ENCODE measurements at places on chromosomes 4 and X.

GRCh38 chr4:23614284-23614892 lies 275.5 kb downstream of the PPARGC1A start:
- no peak for DNase-seq

- no peak for DNase-seq
Observed at GRCh38 chrX:85930099-85930498, 117.3 kb downstream of the CHM start.

GRCh38 chr4:10184041-10184440 lies 67.4 kb upstream of the WDR1 start:
- DNase-seq, result no peak

DNA sequence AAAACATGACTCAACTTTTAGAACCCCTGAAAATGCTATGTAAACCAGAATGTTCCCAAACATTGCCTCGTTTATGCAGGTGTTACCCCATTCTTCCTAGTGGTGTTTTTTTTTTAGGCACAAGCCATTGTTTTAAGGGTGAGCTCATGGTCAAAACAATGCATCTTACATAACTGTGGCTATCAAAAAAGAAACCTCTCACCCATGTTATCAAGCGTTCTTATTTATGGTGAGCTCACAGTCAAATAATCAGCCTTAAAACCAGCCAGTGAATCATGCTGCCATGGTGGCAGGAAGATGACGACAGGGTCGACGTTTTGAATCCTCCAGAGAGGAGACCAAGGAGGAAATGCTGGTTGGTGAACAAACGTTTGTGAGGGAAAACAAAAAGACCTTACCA lies 195.2 kb downstream of the KDR start:
- no peak for DNase-seq

DNA sequence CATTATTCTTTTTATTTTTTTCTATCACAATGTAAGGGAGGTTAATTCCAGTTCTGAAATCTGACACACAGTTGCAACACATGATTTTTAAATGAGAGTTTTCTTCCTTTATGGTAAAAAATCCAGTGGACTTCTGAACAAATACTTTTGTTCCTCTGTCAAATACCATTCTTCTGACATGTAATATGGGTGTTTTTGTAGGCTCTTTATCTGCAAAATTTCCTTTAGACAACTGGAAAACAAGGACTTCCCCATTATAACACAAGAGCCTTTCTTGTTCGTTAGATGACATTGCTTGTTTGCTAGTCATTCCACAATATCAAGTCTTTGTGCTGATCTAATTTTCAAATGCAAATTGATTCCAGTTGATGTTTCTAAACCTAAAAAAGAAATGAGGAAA lies 7.7 kb downstream of the FANCB start:
- no peak for DNase-seq

DNA sequence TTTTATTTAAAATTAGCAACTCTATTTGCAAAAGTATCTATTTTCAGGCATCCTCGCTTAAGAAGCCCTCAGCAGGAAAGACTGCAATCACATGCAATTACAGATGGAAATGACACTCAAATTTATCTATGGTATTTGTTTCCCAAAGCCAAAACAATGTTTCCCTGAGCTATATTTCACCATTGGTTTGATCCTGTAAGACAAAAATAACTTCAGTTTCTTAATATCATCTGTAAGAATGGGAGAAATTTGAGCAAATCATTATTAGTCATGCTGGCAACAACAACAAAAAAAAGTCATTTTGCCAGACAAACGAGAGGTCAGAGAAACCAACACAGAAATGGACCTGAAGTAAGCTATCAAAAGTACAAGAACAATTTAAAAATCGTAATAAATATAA lies 204.1 kb downstream of the NR3C2 start:
- no peak for DNase-seq

DNA sequence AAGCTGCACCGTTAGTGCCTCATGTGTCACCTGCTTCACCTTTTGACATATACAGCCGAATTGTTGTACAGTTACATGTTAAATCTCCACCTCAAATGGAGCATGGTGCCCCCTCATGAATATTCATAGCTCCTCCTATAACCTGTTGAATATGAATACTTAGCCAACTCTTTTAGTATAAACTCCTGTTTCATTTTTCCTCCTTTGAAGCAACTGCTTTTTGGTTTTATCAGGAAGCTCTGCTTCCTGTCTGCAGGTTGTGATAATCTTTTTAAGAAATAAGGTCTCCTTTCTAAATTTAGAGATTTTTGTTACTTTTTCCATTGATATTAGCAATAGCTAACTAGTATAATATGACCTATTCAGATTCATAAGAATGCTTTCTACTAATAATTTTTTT lies 1429.2 kb upstream of the AGA start:
- DNase-seq, result no peak

DNA sequence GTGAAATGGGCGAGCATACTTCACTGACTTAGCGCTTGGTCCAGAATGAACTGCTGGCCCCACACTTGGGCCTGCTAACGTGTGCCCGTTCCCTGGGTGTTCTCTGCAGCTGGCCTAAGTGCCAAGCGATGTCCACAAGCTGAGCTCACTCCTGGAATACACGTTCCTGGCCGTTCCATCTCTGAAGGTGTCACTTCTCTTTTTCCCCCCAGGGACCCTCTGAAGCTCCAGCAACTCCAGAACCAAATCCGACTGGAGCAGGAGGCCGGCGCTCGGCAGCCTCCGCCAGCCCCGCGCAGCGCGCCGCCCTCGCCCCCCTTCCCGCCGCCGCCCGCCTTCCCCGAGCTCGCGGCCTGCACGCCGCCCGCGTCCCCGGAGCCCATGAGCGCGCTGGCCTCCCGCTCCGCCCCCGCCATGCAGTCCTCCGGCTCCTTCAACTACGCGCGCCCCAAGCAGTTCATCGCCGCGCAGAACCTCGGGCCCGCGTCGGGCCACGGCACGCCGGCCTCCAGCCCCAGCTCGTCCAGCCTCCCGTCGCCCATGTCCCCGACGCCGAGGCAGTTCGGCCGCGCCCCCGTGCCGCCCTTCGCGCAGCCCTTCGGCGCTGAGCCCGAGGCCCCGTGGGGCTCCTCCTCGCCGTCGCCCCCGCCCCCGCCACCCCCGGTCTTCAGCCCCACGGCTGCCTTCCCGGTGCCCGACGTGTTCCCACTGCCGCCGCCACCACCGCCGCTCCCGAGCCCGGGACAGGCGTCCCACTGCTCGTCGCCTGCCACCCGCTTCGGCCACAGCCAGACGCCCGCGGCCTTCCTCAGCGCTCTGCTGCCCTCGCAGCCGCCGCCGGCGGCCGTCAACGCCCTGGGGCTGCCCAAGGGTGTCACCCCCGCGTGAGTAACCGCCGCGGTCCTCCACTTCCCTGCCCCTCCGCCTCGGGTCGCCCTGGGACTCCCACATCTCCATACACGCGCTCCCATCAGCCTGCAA lies 132.3 kb downstream of the CBR4 start:
- DNase-seq, result no peak

GRCh38 chr4:80138551-80139538 lies 58.5 kb upstream of the PRDM8 start:
- DNase-seq, result no peak

DNA sequence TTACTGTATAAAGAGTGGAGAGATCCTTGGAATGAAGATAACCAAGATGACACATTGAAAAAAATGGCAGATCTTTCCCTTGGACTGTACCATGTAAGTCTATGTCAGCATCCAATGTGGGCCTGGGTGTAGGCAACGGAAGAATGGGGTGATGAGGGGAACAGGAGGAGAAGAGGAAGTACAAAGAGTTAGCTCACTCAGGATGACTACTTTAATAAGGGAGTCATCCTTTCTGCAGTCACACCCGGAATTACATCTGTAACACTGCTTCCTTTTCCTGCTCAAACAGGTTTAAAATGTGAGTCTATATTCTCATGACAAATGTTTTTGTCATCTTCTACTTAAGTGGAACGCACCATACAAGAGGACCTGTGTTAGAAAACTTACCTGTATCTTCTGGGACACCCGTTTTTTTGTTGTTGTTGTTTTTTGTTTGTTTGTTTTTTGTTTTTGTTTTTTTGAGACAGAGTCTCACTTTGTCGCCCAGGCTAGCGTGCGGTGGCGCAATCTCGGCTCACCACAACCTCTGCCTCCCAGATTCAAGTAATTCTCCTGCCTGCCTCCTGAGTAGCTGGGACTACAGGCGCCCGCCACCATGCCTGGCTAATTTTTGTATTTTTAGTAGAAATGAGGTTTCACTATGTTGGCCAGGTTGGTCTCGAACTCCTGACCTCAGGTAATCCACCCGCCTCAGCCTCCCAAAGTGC lies 18.0 kb downstream of the HPSE start:
- DNase-seq, result no peak

GRCh38 chrX:102745513-102745856 lies 24.9 kb downstream of the GPRASP3 start:
- no peak for DNase-seq

- DNase-seq, result no peak
Observed at GRCh38 chrX:46554942-46555341, 9.7 kb upstream of the ZNF674 start.

DNA sequence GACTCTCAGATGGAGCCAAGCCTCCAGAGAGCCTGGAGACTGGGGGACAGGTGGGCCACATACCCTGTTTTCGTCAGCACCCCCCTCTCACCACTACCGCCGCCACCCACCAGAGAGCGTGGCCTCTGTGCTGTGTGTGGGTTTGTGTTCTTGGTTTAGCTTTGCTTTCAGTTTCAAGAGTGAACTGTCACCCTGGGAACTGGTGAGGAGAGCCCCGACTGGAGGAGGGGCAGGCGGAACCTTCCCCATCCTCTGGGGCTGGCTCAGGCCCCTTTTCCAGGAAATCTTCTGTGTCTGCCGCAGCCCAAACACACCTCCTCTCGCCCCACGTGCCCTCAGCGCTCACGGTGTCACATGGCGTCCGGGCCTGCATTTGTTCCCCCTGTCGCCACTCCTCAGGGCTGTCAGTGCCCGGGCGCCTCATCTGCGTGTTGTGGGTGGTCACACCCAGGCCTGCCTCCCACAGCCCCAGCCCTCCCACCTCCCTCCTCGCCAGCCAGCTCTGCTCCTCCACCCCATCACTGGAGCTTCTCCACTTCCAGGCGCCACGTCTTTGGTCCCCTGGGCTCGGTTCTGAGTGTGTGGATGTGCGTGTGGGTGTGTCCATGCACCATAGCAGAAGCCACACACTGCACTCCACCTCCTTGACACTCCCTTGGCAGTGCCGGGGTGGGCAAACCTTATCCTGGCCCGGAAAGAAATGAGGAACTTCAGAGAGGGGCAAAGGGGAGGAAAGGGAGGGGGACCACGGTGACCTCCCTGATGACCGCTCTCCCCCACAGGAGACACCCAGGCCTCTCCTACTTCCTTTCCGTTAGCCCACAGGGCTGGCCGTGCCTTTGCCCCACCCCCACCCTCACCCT lies 27.8 kb downstream of the ELF4 start:
- peak; percentile 46 for DNase-seq

DNA sequence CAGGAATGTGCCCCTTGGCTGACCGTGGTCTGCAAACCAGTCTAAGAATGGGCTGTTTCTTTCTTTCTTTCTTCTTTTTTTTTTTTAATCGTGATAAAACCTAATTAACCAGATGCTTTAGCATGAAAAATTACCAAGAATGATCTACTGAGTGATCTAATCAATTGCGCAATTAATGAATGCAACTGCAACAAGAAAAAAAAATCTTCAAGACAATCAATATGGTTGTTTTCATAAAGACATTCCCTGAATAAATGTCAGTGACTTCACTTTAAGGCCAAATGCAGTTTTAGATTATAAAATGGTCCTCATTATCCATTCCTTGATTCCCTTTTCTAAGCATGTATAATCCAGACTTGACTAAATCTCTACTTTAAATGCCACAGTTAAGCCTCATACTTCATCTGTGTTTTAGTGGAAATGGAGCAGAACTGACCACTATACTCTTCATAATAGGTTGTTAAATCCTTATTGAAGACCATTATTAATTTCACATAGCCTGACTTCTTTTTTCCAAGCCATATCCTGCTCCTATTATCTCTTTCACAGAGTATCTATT lies 51.6 kb upstream of the SETD7 start:
- DNase-seq, result no peak

GRCh38 chr4:173802662-173803022 lies 272.6 kb upstream of the HAND2 start:
- no peak for DNase-seq

DNA sequence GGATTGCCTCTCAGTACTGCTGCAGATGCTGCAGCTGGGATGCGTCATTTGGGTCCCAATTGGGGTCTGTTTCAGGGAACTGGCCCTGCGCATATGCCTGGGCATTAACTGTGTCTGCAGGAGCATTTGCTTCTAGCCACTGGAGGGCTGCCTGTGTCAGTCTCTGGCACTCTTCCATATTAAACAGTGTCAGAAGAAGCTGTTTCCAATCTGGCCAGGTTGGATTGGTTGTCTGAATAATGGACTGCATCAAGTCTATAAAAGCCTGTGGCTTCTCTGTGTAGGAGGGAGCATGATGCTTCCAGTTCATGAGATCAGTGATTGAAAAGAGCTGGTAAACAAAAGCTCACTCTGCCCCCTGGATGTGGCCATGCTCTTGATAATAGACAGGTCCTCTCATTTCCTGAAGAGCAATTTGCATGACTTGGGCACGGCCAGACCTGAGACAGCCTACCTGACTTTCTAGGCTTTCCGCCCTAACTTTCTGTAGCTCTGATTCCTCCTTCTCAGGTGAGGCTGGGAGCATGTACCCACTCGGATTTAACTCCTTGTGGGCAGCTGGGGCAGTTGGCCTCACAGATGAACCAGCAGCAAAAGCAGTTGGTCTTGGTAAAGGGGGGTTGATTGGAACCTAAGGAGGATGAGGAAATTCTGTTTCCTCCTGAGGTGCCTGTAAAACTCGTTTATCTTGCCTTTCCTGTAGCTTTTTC lies 29.2 kb downstream of the SULT1E1 start:
- DNase-seq, result no peak

GRCh38 chr4:145563293-145563985 lies 55.7 kb upstream of the MMAA start:
- no peak for DNase-seq

GRCh38 chr4:15938182-15938581 lies 358 bp downstream of the FGFBP1 start:
- DNase-seq, result no peak

DNA sequence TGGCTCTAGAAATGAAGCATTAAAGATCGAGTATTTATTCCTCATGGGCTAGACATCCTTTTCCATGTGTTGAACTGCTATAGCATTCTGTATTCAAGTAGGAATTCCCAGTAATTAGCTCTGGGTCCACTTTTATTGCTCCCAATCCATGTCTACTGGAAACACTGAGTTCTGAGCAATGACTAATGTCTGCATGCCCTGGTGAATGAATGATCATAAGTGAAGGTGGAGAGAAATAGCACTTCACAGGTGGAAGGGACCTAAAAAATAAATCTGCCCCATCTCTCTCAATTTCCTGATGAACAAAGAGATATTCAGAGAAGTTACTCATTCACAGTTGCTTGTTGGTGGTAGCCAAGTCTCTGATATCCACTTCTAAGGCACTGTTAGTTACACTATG lies 34.6 kb upstream of the CXCL8 start:
- DNase-seq, result no peak

DNA sequence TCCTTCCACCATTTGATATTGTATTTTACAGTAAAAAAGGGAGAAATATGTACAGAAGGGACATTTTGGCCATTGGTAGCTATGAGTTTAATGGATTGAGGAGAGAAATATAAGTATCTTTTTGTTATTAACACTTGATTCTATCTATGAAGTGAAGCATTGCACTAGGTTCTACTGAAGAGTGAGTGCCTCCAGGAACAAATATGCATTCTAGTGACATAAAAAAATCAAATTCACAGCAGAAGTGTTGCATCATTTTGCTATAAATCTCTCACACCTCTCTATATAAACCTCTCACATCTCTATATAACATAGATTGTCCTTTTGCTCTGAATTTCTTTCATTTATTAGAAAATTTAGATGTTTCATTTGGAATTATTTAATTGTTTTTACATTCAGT lies 425 bp downstream of the SYTL5 start:
- no peak for DNase-seq

Measured in stimulated activated CD8-positive, alpha-beta memory T cell treated with anti-CD3 and anti-CD28 coated beads, Interleukin-4, amount 100 ng/mL, for 1 hour (primary cell).